ENCODE measurements at places on chromosomes 1 and 21. TPM values are rescaled to one million over a fixed set of nuclear protein-coding genes. Genes with fewer than 3 reads are reported as not detected.

The RGSL1 gene
- not detected for total RNA-seq

GRCh38 chr1:151760597-151761385, 2.5 kb downstream of the MRPL9 start:
- DNase-seq, result no peak

GRCh38 chr1:168477792-168478191, 66.0 kb downstream of the XCL2 start:
- DNase-seq, result no peak

The ZFYVE9 gene
- 20.0 TPM for total RNA-seq

DNA sequence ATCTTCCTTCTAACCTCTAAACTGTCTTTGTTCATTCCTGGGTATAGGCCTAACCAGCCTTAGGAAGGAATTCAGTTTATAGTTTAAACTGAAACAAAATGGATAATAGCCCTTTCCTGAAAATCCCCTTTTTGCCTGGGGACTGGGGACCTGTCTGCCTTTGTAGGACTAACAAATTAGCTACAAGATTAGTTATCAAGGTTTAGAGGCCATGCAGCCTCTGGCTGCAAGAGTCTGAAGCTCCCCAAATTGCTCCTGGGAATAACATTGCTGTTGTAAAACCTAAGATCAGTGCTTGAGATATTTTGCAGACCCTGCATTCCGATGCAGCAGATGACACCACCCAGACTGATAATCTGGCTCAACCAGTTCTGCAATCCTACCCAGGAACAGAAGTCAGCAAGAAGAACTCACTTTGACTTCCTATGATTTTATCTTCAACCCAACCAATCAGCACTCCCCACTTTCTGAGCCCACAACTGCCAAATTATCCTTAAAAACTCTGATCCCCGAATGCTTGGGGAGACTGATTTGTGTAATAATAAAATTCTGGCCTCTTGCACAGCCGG, 96.6 kb upstream of the ETV3 start:
- DNase-seq, result no peak

DNA sequence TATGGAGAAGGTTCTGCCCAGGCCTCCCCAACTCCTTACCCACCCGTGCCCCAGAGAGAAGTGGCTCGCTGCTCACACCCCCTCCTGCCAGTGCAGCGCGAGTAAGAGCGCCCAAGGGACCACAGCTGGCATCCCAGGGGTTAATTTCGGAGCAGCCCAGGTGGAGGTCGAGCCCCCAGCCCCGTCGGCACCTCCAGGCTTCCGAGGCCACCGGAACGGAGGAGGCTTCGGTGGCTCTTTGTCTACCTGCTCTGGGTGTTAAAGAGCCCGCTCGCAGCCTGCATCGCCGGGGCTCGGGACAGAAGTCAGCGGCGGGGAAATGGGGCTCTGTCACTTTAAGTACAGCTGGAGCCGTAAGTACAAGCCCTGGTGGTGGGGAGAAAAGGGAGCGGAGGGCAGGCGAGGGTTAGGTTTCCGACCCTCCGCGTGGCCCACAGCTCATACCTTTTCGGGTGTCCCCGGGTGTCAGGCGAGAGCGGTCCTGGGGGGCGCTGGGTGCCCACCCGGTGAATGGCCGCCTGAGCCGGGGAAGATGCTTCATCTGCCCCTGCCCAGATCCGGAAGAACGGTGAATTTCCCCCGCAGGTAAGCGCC, 89.4 kb upstream of the IPO9 start:
- DNase-seq, result peak; percentile 65
